Activated T-helper 17 cell treated with anti-CD3 and anti-CD28 coated beads, Interleukin-2, amount 50 U/mL, for 72 hours (primary cell): ENCODE measurements at places on chromosomes 11 and 22.

DNA sequence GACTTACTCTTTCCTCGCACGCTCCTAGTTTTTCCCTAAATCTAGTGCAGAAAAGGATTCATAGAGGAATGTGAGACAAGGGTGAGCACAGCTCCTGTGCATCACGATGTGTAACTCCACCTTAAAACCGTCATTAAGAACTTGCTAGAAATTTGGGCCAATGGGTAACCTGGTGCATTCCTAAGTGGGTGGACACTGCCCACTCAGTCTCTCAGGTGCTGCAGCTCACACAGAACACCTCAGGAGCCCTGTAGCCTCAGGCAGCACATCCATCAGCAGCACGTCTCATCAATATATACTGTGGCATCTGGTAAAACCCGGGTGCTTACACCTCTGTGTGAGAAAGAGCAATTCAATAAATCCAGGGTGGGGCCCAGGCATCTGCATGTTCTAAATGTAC, 12.4 kb downstream of the POU2AF3 start:
- no peak for ATAC-seq

- peak; percentile 88 for ATAC-seq
Observed at GRCh38 chr11:127943763-127944162, 643.6 kb downstream of the ETS1 start.

DNA sequence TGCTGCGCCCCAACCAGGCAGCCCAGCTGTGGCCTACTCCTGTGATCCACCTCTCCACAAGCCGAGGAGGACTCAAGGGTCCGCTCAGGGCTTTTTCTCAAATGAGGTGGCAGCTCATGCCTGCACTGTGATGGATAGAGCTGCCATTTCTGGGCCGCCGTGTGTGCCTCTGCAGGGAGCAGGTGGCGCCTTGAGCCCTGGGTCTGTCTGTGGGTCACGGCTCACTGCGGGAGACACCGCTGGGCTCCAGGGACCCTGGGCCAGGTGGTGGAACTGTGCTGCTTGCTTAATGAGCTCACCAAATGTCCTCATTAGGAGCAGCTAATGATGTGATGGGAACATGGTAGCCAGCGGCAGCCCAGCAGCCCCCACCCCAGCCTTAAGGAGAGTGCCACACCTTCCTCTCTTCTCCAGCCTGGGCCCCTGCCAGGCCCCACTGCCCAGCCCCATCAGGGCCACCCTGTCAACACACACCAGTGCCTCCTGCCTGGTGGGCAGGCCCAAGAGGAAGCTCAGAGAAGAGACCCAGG, 50.8 kb downstream of the DHCR7 start:
- no peak for ATAC-seq

GRCh38 chr11:12266943-12267342, 110.4 kb upstream of the PARVA start:
- ATAC-seq, result no peak

DNA sequence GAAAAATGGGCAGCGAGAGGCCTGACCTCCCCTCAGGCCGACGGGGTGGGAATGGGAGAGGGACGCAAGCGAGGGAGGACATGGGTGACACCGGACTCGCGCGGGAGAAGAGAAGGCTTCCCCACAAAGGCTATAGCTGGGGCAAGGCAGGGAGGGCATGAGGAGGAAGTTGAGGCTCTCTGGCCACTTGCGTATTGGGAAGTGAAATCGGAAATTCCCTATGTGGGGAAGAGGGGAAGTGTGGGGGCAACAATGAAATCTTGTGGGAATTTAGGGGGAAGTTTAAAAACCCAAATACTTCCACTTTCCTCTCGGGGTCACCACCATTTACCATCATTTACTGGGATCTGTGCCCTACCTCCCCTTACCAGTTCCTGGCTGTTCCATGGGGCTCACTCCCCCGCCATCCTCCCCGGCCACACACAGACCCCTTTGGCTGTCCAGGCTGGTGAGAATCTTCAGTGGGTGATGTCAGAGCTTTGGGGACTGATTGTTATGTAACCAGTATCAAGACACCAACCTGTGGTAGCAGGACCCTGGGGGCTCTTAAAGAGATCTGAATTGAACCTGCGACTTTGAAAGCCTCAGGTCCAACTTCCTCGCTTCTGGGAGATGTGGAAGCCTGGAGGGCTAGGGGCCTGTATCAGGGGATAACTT, 951 bp upstream of the EHD1 start:
- ATAC-seq, result no peak

- ATAC-seq, result no peak
Observed at GRCh38 chr11:123799438-123799837, 6.7 kb downstream of the OR6M1 start.
